ENCODE measurements at places on chromosomes 12 and 14.

GRCh38 chr12:26031827-26032226, 73.3 kb downstream of the RASSF8 start:
- no peak for DNase-seq

DNA sequence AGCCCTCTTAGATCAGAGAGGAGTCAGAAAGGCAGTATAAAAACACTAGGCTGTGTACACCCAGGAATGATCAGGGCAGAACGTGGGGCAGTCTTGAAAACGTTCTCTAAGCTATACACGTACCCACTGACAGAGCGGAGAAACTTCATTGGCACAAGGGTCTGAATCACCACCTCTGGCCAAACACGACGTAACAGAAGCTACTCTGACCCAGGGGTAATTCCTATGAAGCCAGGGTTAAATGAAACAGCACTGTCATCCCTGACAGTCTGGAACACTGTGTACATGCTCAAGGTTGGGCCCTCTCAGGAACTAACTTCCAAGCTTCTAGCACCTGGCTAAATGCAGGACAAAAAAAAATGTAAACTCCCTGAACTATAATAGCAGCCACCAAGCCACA, 38.4 kb downstream of the PARP11 start:
- DNase-seq = no peak

DNA sequence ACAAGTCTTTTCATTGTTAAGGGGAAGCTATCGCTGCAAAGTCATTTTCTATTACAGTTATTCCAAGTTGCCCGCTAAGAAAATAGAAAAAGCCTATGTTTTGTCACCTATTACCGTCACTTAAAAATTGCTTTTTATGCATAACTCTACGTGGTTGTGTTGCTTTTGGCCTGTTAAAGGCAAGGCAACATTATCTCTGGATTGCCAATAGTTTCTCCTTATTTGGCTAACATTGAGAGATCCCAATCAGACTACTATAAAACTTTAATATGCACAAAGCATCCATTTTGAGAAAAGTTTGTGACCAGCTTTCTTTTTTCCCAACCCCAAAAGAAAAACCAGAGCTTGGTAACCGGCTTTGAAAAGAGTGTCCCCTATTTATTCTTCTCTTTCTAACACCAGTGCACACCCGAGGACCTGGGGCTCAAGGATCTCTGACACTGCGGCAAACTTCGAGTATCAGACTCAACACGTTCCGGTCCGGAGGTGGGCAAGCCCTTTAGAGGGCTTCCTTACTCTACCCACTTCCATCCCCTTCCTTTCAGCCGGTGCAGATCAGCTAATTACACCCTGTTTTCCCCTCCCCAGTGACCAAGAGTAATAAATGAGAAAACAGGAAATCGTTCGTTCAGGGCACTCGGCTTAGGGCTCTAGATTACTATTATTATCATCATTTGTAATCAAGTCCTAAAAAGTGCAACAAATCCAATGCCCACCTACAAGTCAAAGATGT, 1.2 kb downstream of the PPP1R12A start:
- DNase-seq = no peak

DNA sequence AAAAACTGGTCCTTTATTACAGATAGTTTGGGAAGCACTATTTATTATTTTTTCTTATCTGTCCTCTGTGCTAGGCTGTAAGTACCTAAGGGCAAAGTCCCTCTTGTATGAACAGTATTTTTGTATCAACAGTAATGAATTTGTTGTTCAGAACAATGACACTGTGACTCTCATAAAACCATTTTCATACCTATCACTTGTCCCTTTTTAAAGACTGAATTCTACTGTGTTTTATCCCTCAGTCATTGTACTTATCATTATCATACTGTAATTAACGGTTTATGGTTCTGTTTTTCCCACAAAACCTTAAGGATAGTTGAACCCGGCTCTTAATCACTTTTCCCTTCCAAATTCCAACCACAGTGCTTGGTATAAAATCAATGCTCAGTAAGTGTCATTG, 69.4 kb downstream of the SRGAP1 start:
- DNase-seq = no peak

GRCh38 chr12:44286336-44286735, 450.5 kb downstream of the TMEM117 start:
- DNase-seq = no peak

Measured in stimulated activated CD8-positive, alpha-beta memory T cell treated with anti-CD3 and anti-CD28 coated beads, Interleukin-4, amount 100 ng/mL, for 4 hours (primary cell).